DMS 273 treated with DMSO at 0.1 percent for 48 hours (cell line): ENCODE measurements at places on chromosomes 4 and X.

DNA sequence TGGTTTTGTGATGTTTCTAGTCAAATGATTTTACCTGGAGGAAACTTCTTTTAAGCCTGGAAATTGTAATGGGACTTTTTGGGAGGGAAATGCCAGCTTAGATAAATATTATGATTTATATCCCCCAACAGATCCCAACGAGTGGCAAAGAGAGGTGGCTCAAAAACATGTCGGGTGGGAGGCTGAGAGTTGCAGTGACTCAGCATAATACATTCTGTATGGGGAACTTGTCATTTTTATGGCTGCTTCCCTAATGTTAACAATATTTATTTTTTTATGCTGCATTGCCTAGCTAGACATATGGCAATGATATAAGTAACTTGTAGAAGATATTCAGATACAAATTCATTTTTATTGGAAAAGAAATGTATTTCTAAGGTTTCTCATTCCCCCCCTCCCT, 219.0 kb downstream of the ARHGAP10 start:
- DNase-seq, result no peak

GRCh38 chr4:158314756-158315487, 104.6 kb downstream of the TMEM144 start:
- no peak for DNase-seq

GRCh38 chr4:73528171-73528570, 46.6 kb downstream of the AFM start:
- no peak for DNase-seq

DNA sequence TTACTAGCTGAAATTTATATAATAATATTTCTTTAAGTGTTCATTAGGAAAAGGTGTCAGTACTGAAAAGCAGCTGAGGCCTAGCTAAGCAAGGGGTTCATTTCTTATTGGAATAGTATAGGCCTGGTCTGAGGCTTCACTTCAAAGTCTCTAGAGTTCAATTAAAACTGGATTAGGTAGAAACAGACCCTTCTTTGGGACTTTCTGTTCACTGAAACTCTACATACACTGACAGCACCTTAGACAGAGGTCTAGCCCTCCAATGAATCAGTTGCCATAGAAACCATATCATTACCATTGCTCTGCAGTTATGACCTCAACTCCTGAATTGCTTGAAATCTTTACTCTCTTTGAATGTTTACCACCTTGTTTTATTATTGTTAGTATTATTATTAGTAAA, 86.4 kb upstream of the MAB21L2 start:
- DNase-seq, result no peak

- no peak for DNase-seq
Measured at GRCh38 chr4:58274553-58274952, 1164.4 kb upstream of the IGFBP7 start.

DNA sequence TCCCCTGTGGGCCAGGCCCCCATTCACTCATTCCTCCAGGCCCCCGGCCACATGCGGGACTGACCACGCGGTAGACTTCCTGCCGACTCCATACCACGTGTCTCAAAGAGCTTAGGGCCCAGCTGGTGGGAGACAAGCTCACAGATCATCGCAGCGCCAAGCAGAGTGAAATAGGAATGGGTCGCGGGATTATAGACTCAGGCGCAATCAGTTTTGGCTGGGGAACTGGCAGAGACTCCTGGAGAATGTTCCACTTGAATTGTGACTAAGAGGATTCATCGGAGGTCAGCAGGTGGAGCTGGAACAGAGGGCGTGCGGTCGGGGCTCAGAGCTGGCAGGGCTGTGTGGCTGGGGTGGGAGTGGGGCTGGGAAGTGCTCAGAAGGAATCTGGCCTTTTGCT, 15.6 kb downstream of the ATP2B3 start:
- DNase-seq, result no peak

GRCh38 chr4:163744861-163745260, 250.4 kb downstream of the TMA16 start:
- no peak for DNase-seq
